ENCODE measurements at places on chromosomes 11 and 22.

- DNase-seq, result no peak
Observed at GRCh38 chr22:38074181-38075104, 9.5 kb downstream of the SLC16A8 start.

- DNase-seq, result no peak
Observed at GRCh38 chr11:57873196-57873911, 111.8 kb downstream of the CTNND1 start.

DNA sequence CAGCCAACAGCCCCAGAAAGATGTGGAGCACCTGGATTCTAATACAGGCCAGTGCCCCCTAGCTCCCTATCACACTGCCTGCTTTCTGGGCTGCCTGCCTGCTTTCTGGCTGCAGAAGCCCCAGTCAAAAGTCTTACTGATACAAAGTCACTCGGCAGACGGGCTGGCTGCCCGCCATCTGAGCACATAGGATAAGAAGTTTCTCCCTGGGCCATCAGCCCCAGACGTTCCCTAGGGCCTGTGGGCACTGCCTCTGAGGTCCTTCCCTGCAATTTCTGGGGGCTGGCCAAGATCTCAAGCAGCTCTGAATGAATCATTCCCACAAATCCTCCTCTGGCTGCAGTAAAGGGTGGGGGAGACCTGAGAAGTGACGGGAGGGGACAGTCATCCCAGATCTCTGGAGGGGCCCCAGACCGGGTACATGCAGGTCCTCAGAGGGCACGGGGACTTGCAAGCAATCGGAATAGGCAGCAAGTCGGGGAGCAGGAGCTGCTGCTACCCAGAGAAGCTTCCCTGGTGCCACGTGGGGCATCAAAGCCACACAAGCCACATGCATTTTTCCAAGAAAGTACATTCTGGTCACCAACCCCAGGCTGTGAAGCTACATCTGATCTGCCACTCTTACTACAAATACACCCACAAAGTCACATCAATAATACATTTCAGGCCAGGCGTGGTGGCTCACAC, 4.7 kb downstream of the TPST2 start:
- DNase-seq, result peak; percentile 16

DNA sequence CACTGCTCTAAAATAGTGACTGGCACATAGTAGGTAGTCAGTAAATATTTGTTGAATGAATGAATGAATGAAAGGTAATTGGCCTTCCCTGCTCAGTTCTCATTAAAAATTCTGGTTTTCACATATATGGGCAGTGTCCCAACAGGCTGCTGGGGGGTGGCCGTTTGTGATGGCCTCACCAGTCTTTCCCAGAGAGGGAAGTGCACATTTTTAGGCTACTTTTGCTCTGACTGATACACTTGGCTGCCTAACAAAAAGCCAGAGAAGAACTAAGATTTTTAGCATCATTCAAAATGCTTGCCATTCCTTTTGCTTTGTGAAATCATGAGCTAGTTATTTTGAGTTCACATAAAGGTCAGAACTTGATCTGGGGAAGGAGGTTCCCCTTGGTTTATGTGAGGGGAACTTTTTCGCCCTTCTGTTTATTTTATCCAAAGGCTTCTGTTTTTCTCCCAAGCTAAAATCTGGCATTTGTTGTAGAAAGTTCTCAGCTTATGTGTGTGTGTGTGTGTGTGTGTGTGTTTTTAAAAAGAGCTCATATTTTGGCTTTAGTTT, 83.1 kb downstream of the PTPRJ start:
- no peak for DNase-seq

- DNase-seq, result no peak
Observed at GRCh38 chr22:39706376-39707140, 136.0 kb downstream of the CACNA1I start.

DNA sequence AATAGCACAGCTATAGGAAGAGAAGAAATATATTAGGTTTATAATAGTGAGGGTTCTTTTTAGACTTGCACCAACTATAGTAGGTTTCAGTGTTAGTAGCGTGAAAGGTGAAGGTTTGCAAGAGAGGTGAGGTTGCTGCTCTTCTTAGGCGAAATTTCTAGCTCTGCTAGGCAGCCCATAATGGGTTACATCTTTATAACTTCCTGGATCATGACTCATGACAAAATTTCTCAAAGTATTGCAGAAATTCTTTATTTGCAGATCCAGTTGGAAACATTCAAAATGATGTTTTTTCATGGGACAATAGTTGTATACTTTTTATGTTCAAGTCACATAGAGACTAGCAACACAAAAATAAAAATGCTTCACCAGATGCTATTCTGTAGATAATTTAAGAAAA, 260.0 kb downstream of the SOX6 start:
- no peak for DNase-seq

- no peak for DNase-seq
Observed at GRCh38 chr11:93525601-93526345, 17.4 kb downstream of the SMCO4 start.

GRCh38 chr11:36002796-36003195, 58.9 kb downstream of the LDLRAD3 start:
- DNase-seq, result no peak

GRCh38 chr11:64000740-64001483, 14.7 kb downstream of the OTUB1 start:
- no peak for DNase-seq

Data from NCI-H2171 (cell line).